IPS DF 19.7 (cell line): ENCODE measurements at places on chromosomes 1 and 21.

GRCh38 chr1:175904808-175905207, 161.4 kb upstream of the TNR start:
- no peak for DNase-seq

GRCh38 chr1:54575161-54575560, 27.1 kb downstream of the ACOT11 start:
- no peak for DNase-seq

- no peak for DNase-seq
Measured at GRCh38 chr1:1778663-1779319, 521 bp upstream of the NADK start.

DNA sequence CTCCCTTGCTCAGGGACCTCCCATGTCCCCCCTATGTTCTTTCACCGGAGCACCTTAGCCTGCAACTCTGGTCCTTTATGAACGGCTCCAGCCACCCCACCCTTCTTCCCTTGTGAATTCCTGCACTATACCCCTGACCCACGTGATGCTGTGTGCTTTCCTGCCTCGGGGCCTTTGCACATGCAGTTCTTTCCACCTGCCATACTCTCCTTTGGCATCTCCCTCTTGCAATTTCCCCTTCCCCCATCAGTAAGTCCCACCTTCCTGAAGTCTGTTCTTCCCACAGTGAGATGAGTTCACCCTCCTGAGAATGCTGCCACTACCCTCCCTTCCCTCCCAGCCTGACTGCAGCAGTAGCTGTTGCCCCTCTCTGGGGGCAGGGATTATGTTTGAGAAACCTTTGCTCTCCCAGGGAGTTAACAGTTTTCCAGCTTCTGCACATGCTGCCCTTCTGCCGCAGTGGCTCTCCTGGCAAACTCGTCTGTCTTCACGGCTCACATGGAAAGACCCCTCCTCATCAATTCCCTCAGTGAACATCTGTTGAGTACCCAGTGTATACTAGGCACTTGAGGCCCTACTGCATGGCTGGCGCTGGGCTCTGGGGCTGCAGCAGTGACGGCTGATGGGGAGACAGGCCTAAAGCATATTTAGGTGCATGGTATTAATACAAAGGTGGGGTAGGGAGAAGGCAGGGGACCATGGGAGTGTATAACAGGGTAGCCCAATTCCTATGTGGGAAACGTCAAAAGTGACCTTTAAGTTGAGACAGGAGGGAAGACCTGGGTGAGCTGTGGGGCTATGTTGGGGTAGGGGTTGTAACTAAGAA, 9.7 kb downstream of the ZNF362 start:
- DNase-seq = no peak

DNA sequence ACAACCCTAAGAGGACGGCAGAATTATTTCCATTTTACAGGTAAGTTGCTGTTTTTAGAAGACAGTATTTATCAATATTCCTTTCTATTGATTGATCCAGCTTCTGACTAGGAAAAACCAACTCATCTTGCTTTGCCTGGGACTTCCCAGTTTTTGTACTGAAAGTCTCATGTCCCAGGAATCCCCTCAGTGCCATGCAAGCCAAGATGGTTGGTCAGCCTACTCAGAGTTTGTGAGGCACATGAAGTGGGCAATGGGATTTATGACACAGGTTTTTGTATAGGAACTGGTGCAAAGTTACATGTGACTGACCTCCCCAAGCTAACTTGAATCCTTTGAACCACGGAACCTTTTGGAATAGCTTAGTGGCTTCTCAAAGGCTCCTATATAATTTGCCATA, 45.5 kb downstream of the GNG12 start:
- DNase-seq = no peak

- no peak for DNase-seq
Measured at GRCh38 chr1:169309178-169310166, 58.1 kb downstream of the NME7 start.

DNA sequence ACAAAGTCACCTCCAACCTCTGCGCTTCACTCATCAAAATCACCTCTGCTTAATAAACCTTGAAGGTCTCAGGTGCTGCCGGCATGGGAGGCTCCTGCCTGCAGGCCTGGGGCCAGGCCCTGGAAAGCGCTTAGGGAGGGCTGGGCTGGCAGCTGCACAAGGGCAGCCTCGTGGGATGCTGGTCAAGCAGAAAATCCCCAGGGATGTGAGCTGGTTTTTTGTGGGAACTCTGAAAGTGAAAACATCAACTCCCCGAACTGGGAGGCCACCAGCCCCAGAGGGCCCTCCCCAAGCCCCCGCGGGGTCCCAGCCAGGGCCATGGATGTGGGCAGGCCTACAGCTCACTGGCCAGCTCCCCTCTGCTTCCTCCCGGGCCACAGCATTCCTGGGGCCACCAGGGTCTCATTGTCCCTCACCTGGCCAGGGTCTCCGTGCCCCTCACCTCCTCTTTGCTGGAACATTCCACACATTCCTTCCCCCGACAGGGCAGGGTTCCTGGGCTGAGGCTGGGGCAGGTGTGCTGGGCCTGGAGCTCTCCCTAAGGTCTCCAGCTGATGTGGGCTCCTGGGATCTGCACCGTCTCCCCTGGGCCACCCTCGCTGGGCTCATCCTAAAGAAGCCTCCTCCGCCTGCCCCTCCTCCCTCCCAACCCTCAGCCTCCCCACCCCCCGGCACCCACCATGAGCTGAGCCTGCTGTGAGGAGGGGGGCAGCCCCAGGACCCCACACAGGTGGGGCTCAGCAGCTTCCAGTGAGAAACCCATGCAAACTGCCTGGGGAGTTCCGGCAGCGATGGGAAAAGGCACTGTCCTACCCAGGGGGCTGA, 36.0 kb upstream of the POFUT2 start:
- no peak for DNase-seq

- no peak for DNase-seq
Measured at GRCh38 chr1:184296466-184297243, 90.2 kb upstream of the C1orf21 start.

DNA sequence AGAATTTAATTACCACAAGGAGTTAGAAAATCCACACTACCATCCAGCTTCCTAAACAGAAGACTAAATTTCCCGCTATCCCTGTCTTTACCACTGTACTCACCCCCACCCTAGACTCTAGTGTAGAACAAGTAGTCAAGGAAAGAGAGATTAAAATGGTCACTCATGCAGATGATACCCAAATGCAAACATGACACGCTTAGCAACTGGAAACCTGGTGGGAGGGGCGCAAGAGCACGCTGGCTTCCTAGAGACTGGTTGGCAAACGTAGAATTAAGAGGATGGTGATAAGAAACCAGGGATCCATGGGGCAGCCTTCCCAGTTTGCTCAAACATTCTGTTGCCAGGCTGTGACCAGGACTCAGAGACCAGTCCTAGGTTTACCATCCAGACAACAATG, 9.9 kb upstream of the LDLRAD1 start:
- DNase-seq = no peak

- no peak for DNase-seq
Measured at GRCh38 chr1:54559771-54560231, 11.8 kb downstream of the ACOT11 start.

GRCh38 chr1:176557543-176558258, 94.7 kb downstream of the PAPPA2 start:
- DNase-seq = no peak

- DNase-seq = no peak
Measured at GRCh38 chr1:243917177-243917862, 67.3 kb upstream of the AKT3 start.

GRCh38 chr21:34061983-34062382, 11.4 kb upstream of the MRPS6 start:
- DNase-seq = no peak

DNA sequence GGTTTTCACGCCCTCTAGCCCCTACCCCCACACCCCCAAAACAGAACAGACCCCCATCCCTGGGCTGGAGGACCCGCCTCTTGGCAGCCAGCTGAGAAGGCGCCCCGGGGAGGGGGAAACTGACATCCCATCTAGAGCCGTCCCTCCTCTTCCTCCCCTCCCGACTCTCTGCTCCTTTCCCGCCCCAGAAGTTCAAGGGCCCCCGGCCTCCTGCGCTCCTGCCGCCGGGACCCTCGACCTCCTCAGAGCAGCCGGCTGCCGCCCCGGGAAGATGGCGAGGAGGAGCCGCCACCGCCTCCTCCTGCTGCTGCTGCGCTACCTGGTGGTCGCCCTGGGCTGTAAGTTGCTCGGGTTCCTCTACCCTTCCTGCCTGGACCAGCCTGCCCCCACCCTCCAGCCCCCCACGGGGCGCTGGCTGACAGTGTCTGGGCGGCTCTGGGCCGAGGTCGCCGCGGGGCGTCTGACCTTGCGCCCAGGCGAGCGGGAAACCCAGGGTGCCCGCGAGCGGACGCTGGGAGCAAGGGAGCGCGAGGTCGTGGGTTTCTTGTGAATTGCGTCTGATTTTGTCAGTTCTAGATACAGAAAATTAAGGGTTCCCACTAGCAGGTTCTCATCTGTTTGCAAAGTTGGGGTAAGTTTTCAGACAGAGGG, 618 bp downstream of the JAM2 start:
- DNase-seq = no peak

DNA sequence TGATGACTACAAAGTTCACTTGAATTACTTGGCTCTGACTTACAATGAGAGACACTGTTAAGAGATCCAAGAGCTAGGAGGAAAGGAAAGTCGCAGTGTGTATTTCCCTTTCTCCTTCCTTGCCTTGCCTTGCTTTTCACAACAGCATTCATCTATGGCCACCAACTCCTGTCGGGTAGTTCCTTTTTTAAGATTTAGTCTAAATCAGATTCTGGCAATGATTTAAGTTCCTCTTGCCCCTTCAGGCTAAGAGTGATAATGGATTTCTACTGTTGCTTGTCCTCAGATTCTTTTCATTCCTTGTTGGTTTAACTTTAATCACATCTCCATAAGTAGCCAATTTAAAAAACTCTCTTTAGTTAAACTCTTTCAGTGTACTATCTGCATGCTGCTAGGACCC, 91.9 kb downstream of the GTF2B start:
- no peak for DNase-seq

GRCh38 chr1:20588634-20589225, at the start of gene CDA:
Gene CDA (plus strand): TSS chr1:20589097. CDS start chr1:20589130, 33 bp downstream.
- no peak for DNase-seq

DNA sequence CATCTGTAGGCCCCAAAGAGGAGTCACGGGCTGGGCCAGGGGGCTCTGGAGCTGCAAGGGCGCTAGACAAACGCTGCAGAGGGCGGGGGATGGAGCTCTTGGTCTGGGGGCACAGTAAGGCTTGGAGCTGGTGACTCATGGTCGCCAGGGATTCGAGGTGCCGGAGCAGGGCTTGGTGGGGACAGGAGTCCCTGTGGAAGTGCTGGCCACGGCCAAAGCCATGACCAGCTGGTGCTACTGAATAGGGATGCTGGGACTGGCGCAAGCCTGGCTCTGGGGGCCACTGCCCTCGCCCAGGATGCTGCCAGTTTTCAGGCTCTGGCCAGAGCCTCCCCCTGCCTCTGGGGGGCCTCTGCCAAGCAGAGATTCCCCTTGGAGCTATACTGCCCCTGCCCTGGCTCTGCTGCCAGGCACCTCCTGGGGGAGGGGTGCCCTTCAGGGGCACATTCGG, 25.2 kb downstream of the SPOCD1 start:
- DNase-seq = no peak

GRCh38 chr1:160105155-160105554, 6.7 kb upstream of the IGSF8 start:
- no peak for DNase-seq

DNA sequence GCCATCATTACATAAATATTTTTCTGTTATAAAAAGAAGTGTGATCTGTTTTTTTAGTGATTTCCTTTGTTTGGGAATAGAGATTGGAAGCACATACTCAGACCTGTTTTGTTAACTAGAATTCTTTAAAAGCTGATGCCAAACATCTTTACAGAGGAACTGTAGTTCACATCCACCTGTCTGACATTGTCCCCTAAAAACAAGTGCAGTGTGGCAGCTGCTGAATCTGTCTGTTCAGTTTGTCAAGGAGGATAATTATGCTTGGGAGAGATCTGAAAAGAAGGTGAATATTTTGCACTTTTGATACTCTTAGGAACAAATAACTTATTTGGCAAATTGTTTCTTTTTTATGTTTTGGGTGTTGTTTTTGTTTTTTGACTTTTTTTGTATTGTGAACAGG, 13.6 kb downstream of the AGMAT start:
- DNase-seq = no peak

DNA sequence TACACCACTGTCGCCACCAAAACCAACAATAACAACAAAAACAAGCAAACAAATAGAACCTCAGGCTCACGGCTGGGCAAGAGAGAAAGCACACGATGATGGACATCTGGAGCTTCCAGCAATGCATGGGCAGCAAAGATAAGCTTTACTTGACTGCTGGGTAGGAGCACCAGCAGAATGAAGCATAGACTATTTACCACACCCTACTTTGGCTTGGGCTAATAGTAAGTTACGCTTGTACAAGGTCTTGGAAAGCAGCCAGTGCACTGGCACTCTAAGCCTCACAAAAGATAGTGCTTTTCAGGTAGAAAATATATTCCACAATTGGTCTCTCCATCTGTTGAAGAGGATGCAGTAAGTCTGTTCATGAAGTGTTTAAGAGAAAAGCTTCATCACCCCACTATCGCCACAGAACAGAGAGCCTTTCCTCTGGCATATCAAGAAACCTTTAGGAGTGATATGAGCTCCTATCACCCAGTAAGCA, 13.6 kb downstream of the ADIPOR1 start:
- no peak for DNase-seq

DNA sequence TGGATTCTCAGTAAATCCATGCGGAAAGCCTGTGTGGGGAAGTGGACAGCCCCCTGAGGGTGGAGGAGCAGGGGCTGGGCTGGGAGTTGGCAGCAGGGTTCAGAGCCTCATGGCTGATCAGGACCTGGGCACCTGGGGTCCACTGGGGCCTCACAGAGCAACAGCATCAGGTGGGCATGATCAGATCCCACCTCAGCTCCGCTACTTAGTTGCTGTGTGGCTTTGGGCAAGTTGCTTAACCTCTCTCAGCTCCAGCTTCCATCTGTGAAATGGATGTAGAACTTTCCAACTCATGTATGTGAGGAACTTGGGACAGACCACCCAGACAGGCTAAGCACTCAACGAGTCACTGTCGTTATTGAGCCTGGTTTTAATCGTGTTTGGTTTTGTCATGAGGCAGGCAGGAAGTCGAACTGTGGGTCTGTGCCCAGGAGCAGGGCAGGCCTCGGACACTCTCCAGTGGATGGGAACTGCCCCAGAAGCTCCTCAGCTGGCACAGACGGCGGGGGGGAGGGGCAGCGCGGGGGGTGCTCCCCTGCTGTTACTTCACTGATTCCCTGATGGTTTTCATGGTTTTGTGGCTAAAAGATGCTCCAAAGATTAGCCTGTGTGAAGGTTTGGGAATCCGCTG, 155.8 kb upstream of the TMEM51 start:
- DNase-seq = no peak

DNA sequence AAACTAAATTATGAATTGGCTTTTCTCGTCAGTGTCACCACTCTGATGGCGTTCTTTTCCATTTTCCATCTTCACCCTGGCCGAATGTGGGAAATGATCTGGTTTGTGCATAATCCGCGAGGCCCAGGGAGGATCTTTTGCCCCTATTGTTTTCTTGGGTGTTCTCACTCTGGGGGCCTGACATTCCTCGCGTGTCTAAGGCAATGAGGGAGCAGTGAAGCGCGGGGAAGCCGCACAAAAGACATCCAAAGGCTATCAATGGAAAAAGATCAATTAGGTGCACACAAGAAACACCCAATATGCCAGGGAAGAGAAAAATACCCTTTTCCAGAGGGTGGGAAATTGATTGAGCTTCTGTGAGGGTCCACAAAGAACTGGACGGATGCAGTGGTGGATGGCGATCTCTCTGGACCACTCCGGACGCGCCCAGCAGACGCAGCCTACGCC, 941 bp upstream of the C1orf21 start:
- DNase-seq = no peak
